MCF 10A (cell line): ENCODE measurements at places on chromosomes 2 and 18.

GRCh38 chr2:178273787-178274360, 79.6 kb downstream of the OSBPL6 start:
- no peak for DNase-seq

- no peak for DNase-seq
Observed at GRCh38 chr2:239489481-239489880, 88.7 kb upstream of the HDAC4 start.

DNA sequence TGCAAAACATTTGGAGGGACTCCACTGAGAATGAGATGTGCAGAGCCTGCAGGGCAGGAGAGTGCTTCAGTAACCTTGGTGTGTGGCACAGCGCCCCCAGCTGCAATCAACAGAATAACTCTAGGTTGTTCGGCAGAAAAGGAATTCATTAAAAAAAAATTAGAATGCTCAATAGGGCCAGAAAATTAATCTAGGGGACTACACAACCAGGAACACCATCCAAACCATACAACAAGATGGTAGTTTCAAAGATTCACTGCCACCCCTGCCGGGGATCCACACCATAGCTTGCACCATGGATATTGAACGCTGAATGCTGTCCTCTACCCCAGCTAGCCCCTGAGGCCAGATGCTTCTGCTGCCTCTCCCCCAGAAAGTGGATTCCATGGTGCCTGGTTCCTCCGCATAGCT, 50.1 kb downstream of the THUMPD2 start:
- DNase-seq = peak; percentile 43

GRCh38 chr2:239113171-239113570, 265.3 kb downstream of the TWIST2 start:
- no peak for DNase-seq

- DNase-seq = no peak
Observed at GRCh38 chr2:99888617-99889016, 253.8 kb downstream of the AFF3 start.
